ENCODE measurements at places on chromosomes 2 and 18. TPM values are rescaled to one million over a fixed set of nuclear protein-coding genes. Genes with fewer than 3 reads are reported as not detected.

The CDC42EP3 gene
- 68.3 TPM for polyA plus RNA-seq

The ST3GAL5 gene
- polyA plus RNA-seq = 38.2 TPM

The AKAIN1 gene
- not detected for polyA plus RNA-seq

The DUSP19 gene
- polyA plus RNA-seq = 0.50 TPM

The CGREF1 gene
- not detected for polyA plus RNA-seq

The GCA gene
- polyA plus RNA-seq = 52.4 TPM

The SLC9A4 gene
- not detected for polyA plus RNA-seq

The CFAP65 gene
- polyA plus RNA-seq = not detected

The CYB5A gene
- polyA plus RNA-seq = 61.4 TPM

The MAP3K19 gene
- not detected for polyA plus RNA-seq
